Activated CD8-positive, alpha-beta memory T cell treated with anti-CD3 and anti-CD28 coated beads for 1 hour (primary cell): ENCODE measurements at places on chromosomes 4 and X.

DNA sequence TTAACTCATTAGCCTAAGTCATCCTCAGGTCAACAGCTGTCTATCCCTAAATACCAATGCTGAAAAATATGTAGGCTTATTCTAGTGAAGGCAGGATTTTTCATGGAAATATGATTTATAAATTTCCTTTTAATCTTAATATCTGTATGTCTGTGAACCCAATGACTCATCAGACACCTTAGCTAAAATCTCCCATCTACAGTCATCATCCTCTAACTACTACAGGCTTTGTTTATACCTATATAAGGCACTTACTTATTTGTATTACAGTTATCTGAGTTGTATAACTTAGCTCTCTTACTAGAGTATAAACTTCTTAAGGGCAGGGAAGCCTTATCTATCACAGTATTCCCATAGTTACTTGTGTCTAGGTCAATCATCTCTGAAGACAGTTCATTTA, 24.2 kb downstream of the AMMECR1 start:
- DNase-seq, result no peak

GRCh38 chrX:31545726-31546125, 473.9 kb upstream of the FTHL17 start:
- DNase-seq, result no peak

- DNase-seq, result no peak
These were observed 134.5 kb upstream of the PCDH10 start for GRCh38 chr4:133014473-133015135.

DNA sequence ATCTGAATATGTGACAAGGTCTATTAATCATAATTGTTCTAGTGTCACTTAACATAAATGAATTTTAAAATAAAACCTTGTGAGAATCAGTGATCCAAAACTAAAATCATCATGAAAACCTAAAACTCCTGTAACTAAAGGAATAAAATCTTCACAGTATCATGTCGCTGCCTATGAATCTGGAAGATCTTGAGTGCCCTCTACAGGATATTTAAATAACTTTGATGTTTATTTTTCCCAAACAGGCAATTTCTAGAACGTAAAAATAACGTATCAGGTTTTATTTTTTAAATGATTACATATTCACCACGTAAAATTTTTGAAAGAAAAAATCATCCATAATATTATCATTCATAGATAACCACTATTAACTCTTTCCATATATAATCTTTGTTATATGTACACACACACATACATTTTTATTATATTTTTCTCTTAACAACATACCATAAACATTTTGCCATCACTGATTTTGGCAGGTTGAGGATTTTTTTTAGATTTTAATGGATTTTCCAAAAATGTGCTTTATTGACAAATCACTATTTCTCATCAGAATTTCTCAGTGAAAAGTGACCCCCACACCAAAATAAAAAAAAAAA, 79.6 kb downstream of the COMMD8 start:
- no peak for DNase-seq

DNA sequence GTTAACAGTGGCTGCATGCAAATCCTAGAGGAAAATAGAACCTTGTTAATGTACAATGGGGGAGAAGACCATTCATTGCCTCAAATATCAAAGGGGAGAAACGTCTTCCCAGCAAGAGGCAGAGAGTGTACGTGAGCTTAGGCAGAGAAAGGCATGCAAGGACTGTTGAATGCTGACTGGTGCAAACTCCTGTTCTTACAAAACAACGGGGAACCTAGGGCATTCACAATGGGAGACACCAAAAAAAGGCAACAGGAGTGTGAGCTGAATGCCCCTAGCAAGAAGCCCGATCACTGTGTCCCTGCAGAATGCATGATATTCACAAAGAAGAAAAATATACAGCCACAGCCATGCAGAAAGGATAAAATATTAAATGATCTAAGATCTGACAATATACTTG, 184.9 kb downstream of the NSUN7 start:
- DNase-seq, result no peak

DNA sequence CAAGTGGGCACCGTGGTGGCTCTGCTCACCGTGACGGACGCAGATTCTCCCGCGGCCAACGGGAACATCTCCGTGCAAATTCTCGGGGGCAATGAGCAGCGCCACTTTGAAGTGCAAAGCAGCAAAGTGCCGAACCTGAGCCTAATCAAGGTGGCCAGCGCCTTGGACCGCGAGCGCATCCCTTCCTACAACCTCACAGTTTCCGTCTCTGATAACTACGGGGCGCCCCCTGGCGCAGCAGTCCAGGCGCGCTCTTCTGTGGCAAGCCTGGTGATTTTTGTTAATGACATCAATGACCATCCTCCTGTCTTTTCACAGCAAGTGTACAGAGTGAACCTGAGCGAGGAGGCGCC, 2.7 kb downstream of the FAT4 start:
- DNase-seq, result no peak

- no peak for DNase-seq
These were observed 80.8 kb downstream of the RASL11B start for GRCh38 chr4:52942936-52943335.

DNA sequence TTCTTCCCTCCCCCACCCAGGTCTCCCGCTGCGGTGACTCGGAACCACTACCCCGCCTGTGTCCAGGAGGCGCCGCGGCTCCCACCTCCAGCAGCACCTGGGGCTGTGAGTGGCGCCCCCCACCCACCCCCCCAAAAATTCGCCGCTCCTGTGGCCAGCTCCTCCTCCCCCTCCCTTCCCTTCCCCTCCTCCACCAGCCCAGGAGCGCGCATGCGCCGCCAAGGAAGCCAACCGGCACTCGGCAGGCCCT, 278 bp downstream of the CLOCK start:
- DNase-seq, result no peak

- no peak for DNase-seq
These were observed 37.6 kb upstream of the LGI2 start for GRCh38 chr4:25068386-25068785.

- no peak for DNase-seq
These were observed 118.3 kb downstream of the ADGRL3 start for GRCh38 chr4:61318431-61318830.

GRCh38 chrX:123272630-123273029, 88.6 kb downstream of the GRIA3 start:
- no peak for DNase-seq

DNA sequence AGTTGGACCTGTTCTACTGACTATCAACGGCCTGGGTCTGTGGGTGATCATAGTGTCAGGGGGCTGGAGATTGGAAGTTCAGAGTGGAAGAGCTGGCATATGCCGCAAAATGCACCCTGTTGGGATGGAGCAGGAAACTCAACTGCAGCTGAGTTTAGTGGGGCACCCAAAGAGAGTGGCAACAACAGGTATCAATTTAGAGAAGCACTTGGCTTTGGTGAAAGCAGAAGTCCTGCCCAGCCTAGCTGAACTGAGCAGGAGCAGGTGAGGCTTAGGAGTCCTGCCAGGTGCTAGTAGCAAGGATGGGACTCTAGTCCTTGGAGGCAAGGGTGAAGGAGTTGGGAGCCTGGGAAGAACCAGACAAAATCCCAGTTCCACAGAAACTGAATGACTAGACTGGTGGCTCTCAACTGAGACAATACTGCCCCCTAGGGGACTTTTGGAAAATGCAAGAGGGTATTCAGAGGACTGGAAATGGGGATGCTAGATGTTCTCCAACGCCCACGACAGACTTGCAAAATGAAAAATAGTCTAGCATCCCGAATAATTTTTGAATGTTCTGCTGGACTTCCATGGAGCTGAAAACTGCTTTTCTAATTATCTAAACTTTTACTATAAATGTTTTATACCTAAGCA, 49.4 kb downstream of the RTL9 start:
- DNase-seq, result peak; percentile 4

DNA sequence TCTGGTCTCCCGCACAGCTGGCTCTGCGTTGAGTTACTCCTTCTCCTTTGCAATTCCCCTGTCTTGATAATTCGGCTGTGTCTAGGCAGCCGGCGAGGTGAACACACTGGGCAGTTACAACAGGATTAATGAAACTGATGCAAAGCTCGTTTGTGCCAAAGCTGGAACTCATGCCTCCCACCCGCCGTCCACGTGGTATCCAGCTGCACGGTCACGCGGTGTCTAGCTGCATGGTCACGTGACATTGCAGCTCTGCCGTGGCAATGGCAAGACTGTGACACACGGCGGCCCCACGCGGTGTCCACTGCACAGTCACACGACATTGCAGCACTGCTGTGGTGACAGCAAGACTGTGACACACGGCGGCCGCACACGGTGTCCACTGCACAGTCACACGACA, 31.2 kb upstream of the LRPAP1 start:
- DNase-seq, result no peak

GRCh38 chrX:12702509-12703091, 88.6 kb upstream of the PRPS2 start:
- no peak for DNase-seq

DNA sequence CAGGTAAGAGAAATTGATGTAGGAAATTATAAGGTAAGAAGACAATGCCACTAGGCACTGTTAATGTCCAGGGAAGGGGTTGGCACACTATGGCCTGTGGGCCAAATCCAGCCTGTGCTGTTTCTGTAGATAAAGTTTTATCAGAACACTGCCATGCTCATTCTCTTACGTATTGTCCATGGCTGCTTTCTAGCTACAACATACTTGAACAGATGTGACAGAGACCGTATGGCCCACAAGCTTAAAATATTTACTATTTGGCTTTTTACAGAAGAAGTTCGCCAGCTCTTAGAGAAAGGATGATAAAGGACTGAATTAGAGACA, 168.0 kb downstream of the CDS1 start:
- no peak for DNase-seq

GRCh38 chr4:137090951-137091350, 441.3 kb downstream of the PCDH18 start:
- DNase-seq, result no peak

GRCh38 chr4:27973056-27973455, 1112.4 kb downstream of the STIM2 start:
- no peak for DNase-seq

DNA sequence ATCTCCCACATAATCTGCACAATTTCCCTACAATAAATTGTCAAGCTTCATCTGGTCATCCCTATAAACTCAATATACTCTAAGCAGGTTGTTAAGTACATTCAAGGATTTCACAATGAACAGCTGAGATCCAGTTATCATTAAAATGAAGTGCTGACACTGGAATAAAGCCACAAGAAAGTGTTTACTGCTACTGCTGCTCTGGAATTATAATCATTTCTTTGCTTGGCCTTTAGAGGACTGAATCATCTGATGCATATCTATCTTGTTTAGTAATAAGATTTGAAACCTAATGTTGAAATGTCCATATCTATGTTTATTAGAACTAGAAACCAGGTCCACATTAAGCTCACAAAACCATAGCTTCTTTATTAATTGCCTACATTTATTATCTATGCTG, 338.6 kb upstream of the ZFP42 start:
- DNase-seq, result no peak

- no peak for DNase-seq
These were observed 915.5 kb upstream of the LCORL start for GRCh38 chr4:18937080-18937479.

DNA sequence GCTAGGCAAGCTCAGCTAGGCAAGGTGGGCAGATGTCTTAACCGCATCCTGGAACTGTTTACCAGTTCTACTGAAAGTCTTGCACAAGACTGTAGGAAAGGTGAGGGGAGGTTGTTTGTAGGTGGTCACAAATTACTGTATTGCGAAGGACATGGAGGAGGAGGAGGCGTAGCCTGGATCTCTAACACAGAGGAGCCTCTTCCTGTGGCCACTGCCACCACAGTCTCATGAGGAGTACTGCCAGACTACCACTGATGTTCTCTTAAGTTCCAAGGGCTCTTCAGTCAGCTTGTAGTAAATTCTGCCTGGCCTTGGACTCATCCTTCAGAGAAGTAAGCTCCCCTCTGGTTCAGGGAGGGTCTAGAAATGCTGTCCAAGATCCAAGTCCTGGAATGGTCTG, 258.6 kb downstream of the FAT4 start:
- DNase-seq, result no peak

DNA sequence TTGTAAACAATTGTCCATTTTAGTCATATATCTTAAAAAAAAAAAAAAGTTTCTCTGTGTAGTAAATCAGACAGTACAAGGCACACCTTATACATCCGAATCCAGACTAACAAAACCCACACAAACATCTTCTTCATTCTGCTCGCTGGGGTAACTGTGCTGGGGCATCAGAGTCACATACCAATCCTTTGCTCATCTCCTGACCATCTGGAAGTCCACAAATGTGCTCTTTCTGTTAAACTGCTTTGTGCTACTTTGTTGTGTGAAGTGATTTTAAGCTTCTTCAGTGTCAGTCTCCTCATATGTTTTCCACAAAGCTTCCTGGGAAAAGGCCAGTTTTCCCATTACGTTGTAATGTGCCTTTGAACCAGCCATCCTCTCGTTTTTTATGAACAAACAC, 86.2 kb upstream of the CBR4 start:
- no peak for DNase-seq

DNA sequence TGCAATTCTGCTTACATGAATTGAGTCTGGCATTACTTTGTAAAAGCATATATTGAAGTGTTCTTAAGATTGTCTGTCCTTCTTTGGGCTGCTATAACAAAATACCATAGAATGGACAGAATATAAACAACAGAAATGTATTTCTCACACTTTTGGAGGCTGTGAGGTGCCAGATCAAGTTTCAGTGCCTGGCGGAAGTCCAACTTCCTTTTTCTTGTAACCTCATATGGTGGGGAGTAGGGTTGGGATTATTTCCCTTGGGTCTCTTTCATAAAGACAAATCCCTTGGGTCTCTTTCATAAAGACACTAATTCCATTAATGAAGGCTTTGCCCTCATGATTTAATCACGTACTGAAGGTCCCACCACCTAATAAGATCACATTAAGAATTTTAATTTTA, 199.3 kb upstream of the GRID2 start:
- DNase-seq, result no peak

- no peak for DNase-seq
These were observed 222.5 kb downstream of the MGST2 start for GRCh38 chr4:139887962-139888735.

- DNase-seq, result no peak
These were observed 869 bp downstream of the TMEM184C start for GRCh38 chr4:147617841-147618691.

- no peak for DNase-seq
These were observed 163.6 kb upstream of the KLF3 start for GRCh38 chr4:38500433-38500832.

DNA sequence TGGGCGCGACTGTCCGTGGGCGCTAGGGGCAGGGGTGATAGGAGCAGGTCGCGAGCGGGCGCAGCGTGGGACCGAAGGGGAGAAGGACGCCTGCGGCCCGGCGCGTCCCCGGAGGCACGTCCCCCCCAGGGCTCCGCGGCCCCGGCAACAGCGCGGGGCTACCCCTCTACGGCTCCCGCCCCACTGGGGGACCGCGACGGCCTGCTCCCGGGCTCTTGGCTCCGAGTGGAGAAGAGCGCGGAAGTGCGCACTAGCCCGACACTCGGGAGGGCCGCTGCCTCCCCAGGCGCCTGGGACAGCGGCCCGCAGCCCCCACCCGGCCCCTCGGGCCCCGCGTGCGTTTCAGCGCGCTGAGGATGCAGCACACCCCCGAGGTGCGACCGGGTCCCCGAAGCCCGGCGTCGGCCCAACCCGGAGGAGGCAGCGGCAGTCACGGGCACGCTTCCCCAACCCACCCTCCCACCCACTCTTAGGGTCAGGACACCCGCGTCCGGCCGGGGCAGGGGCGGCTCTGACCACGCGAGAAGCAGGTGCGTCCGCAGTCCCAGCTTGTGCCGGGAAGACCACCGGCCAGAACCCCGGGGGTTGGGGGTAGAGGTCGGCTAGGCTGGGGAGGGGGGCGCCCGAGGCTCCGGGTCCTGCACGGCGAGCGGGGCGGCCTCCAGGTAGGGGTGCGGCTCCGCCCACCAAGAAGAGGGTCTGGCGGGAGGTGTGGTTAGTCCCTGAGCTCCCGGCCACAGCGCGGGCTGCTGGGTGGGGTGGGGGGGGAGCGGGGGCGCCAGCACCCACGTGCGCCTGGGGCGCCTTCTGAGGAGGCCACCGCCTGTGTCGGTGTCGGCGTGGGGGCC, 18.5 kb upstream of the NAT8L start:
- DNase-seq, result no peak
